ENCODE measurements at places on chromosomes 12 and 14.

GRCh38 chr14:68940614-68941185 is 38.4 kb downstream of the ACTN1 start:
- DNase-seq = no peak

- DNase-seq = no peak
Measured at GRCh38 chr14:24542346-24542936, 33.6 kb downstream of the CTSG start.

- no peak for DNase-seq
Measured at GRCh38 chr12:21301-22189, 45.0 kb upstream of the IQSEC3 start.

DNA sequence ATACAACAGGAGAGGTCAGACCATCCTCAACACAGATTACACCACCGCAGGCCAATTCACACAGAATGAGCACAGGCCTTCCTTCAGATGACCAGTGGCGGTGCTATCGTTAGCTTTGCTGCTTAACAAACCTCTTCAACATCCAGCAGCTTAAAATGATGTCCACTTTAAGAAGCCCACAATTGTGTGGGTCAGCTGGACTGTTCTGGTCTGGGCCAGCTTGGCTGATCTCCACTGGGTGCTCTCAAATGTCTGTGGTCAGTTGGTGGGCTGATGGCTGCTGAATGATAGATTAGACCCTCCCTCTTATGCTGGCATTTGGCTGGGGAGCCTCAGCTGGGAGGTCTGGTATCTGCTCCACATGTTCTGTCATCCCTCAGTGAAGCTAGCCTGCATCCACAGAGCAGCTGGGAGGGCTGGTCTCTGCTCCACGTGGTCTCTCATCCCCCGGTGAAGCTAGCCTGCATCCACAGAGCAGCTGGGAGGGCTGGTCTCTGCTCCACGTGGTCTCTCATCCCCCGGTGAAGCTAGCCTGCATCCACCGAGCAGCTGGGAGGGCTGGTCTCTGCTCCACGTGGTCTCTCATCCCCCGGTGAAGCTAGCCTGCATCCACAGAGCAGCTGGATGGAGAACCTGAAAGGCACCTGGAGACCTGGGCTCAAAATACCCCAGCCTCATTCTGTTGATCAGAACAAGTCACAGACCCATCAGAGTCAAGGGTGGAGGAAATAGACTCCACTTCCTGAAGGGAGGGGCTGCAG is 203.6 kb upstream of the DIO3 start:
- no peak for DNase-seq

DNA sequence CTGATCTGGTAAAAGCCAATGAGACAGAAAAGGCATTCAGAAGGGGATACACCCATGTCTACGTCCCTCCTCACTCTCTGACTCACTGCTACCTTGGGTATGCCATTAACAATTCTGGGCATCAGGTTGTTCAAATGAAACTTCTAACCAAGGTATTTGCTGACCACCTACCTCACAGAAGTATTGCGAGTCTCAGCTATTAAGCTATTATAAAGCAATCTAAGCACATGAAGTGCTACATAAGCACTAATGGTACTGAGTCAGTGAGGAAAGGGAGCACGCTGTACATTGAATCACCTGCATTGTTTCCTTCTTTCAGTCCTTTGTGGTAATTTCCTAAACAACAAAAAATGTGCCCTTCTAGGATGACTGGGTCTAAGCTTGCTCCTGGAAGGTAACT is 62.8 kb upstream of the CCDC91 start:
- no peak for DNase-seq

DNA sequence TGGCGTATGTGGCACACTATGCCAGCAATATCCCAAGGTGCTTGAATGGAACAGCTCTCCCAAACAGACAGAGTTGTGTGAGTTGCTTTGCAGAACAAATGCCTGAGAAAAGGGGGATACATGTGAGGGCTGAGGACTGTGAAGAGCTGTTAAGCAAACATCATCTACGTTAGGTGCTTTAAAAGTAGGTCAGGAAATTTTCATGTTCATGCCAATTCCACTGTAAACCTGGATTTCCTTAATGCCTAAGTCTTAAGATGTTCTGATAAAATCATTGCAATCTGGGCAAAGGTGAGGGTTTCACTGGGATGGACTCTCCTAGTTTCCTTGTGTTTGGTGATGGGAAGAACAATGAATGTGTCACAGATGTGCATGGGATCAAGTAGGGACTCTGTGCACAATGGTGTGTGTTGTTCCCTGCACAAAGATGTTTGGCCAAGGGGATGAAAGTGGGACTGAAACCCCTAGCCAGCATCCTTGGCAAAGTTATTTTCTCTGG is 227.9 kb downstream of the KTN1 start:
- DNase-seq = no peak

DNA sequence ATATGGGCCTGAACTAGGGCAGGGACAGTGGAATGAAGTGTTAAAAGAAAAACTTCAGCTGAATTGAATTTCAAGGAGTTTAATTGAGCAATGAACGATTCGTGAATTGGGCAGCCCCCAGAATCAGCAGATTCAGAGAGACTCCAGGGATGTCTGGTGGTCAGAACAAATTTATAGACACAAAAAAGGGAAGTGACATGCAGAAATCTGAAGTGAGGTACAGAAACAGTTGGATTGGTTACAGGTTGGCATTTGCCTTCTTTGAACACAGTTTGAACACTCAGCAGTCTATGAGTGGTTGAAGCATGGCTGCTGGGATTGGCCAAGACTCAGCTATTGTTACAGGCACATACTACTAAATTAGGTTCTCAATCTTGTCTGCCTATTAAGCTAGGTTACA is 9.7 kb upstream of the TBPL2 start:
- DNase-seq = peak; percentile 24

DNA sequence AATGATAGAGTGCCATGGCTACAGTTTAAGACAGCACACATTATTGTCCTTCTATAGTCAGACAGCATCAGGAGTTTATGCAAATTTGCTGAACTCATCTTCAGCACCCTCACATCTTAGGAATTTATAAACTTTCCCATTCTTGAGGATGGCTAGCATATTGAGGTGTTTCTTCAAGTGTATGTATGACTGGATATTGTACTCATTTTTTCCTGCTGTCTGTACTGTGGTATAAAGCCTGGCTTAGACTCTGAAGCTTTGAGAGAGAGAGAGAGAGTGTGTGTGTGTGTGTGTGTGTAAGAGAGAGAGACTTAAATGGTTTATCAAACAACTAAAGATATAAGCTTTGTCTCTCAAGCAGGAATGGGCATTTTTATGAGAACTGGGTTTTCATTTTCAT is 161.6 kb downstream of the PIK3C2G start:
- no peak for DNase-seq

- DNase-seq = no peak
Measured at GRCh38 chr14:106506881-106507305, 980.5 kb downstream of the TMEM121 start.

DNA sequence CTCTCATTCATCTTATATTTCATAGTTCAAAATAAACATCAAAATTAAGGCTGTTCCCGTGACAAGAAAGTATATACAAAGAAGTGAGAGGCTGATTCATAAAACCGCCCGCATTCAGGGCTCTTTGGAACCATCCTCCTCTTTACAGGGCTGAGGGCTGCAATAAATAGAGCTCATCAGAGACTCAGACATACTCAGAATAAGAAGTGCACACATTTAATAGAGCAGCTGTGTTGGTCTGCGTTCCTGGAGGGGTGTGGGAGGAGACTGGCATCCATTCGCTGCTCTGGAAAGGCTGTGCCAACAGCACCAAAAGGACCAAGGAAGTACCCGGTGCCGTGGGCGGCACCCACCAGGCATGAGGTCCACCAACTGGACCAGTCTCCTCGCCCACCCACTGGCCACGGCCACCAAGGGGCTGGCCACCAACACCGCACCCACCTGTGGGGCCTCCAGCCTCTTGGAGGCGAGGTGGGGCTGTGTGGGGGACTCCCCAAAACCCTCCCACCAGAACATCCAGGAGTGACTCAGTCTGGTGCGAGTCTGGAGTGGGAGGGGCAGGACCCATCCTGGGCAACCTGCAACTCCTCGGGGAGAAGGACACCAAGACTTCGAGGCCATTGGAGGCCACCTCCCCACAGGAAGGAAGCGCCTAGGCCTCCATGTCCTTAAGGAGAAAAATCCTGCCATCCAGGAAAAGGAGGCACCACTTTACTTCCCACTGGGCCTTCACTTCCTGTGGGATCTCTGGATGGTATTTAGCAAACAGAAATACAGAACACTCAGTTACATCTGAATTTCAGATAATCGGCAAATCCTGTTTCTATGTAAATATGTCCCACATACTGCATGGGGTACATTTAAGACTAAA is 32.7 kb downstream of the VCPKMT start:
- no peak for DNase-seq

- no peak for DNase-seq
Measured at GRCh38 chr12:7642876-7643309, 22.8 kb downstream of the APOBEC1 start.

GRCh38 chr12:90899456-90900182 is 55.4 kb downstream of the CCER1 start:
- DNase-seq = no peak

- DNase-seq = no peak
Measured at GRCh38 chr14:92563765-92564285, 50.2 kb downstream of the RIN3 start.

DNA sequence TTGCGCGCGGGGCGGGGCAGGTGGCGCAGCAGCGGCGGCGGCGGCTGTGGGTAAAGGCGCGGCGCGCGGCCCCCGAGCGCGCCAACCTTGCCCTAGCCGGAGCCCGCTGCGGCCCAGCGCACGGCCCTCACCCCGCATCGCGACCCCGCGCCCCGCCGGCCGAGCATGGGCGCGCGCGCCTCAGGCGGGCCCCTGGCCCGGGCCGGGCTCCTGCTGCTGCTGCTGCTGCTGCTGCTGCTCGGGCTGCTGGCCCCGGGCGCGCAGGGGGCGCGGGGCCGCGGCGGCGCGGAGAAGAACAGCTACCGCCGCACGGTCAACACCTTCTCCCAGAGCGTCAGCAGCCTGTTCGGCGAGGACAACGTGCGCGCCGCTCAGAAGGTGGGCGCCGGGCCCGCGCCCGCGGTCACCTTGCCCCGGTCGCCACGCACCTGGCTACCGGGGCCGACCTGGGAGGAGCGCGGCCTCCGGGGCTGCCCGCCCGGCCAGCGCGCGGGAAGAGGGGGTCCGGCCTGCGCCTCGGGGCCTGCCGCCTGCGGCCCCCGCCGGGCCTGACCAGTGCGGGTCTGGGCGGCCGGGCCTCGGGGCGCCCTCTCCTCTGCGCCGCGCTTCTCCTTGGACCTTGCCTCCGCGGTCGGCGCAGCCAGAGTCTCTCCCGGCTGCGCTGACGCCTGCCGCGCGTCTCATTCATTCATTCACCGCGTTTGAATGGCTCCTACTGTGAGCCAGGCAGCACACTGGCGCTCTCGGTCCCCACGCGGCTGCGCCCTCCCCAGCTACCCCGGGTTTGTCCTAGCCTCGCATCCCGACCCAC is at the start of gene BRI3BP:
Gene BRI3BP, plus strand, starts transcription at position 20 of the 811 bp plus-strand sequence. Its CDS starts 146 bp downstream, at position 166.
- peak; percentile 65 for DNase-seq

DNA sequence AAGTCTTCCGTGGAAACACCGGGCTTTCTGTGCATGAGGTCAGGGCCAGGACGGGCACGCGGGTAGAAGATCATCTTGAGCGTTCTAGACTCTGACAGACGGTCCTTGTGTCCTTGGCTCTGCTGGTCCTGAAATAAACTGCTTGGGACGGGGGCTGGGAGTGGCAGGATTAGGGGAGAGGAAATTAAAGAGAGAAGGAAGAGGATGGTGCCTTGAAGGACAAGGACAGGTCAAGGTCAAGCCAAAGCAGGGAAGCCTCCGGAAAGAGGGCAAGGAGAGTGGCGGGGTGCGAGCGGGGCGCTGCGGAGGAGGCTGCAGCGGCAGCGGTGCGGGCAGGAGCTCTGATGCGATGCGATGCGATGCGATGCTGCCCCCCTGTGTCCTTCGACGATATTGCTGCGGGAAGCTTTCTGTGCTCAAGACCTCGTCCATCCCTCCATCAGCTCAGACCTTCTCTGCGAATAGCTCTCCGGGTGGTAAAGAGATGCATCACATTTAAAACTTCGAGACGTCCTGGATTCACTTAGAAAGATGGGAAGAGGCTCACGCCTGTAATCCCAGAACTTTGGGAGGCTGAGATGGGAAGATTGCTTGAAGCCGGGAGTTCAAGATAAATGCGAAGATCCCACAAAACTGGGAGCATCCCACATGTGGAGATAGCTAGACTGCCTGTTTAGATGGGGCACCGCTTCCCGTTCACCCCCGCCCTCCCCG is 110.1 kb upstream of the TMEM132D start:
- peak; percentile 43 for DNase-seq

- no peak for DNase-seq
Measured at GRCh38 chr12:93883436-93884154, 206.4 kb downstream of the CRADD start.

DNA sequence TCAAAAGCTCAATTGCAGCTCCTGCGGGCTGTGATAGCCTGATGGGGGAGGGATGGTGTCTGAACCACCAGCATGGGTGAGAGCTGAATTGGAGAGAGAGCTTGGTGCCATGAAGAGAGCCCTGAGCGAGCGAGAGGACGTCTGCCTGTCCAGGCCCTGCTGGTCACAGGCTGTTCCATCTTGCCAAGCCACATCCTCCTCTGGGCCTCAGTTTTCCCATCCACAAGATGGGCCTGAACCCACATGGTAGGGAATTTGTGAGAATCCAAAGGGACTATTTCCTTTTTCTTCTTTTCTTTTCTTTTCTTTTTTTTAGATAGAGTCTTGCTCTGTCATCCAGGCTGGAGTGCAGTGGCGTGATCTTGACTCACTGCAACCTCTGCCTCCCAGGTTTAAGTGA is 276.4 kb downstream of the VRK1 start:
- DNase-seq = no peak

GRCh38 chr14:99229654-99230207 is 42.3 kb downstream of the BCL11B start:
- peak; percentile 55 for DNase-seq

GRCh38 chr12:70513426-70513825 is 123.8 kb downstream of the PTPRB start:
- DNase-seq = no peak

GRCh38 chr12:56991319-56992246 is 14.8 kb downstream of the ZBTB39 start:
- peak; percentile 35 for DNase-seq

DNA sequence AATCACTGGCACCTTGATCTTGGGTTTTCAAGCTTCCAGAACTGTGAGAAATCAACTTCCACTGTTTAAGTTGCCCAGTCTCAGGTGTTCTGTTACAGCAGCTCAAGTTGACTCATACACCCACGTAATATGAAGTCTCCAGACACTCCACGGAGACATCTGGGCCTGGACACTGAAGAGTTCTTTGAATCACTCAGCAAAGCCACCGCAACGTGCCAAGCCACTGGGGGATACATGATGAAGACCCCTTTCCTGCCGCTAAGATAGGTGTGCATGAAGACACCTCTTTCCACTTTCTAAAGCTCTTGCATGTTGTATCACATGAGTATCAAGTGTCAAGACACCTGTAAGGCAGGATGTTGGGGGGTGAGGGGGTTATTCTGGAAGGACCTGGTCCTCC is 311.7 kb upstream of the RTL1 start:
- DNase-seq = no peak

Measured in thyroid gland (tissue), 4 donors.